Hematopoietic multipotent progenitor cell treated with erythropoietin and hydrocortisone succinate and interleukin-3 and kit ligand, for 8 days (in vitro differentiated cells): ENCODE measurements at places on chromosomes 1 and 21.
A peak's percentile ranks its signal among the peaks of the same experiment; 100 is the strongest.

GRCh38 chr1:201939148-201939547 is 7.2 kb downstream of the LMOD1 start:
- no peak for DNase-seq

DNA sequence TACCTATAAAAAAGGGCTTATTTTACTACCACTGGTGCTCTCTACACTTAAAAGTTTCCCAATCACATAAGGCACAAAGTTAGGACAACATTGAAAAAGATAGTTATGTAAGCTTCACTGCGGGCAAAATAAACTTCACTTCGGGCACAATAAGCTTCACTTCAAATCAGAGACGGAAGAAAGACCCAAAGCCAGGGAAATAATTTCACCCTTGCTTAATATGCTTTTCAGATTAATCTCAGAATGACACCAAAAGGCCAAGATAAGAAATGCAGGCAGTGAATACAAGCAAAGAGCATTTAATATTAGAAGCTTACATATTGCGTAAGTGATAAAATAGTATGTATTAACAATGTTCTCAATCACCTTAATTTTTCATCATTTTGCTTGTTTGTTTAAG is 444.2 kb downstream of the SETD4 start:
- peak; percentile 47 for DNase-seq

GRCh38 chr1:63873751-63874150 is 99.9 kb downstream of the ROR1 start:
- DNase-seq = no peak

GRCh38 chr21:34870246-34870645 is 178.9 kb downstream of the RUNX1 start:
- DNase-seq = no peak

DNA sequence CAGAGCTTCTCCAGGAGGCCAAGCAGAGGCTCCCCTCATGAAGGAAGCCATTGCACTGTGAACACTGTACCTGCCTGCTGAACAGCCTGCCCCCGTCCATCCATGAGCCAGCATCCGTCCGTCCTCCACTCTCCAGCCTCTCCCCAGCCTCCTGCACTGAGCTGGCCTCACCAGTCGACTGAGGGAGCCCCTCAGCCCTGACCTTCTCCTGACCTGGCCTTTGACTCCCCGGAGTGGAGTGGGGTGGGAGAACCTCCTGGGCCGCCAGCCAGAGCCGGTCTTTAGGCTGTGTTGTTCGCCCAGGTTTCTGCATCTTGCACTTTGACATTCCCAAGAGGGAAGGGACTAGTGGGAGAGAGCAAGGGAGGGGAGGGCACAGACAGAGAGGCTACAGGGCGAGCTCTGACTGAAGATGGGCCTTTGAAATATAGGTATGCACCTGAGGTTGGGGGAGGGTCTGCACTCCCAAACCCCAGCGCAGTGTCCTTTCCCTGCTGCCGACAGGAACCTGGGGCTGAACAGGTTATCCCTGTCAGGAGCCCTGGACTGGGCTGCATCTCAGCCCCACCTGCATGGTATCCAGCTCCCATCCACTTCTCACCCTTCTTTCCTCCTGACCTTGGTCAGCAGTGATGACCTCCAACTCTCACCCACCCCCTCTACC is 19.1 kb downstream of the CSF1 start:
- DNase-seq = no peak

DNA sequence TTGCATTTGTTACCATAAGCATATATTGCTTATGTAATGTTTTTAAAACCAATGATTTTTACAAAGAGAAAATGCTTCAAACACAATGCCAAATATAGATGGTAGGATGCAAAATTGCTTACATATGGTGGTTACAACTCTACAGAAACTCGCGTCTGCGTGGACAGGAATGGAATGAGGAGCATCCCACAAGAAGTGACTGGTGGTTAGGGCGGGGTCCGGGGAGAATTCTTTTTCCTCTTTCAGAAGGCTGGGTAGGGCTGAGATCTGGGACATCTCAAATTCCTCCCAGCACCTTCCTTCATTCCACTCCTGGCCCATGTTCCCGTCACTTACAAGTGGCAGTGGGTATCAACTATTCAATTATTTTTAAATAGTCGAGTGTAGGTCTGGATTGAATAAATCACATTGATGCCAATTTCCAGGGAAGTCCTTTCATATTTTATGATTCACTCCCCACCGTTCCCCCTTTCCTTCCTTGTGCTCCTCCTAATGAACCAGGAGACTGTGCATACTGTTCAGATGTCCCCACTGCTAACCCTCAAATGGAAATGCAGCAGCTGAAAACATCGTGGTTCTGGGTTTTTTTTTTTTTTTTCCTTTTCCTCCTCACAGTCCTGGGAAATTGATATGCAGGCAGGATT is 174.5 kb upstream of the POU3F1 start:
- no peak for DNase-seq

DNA sequence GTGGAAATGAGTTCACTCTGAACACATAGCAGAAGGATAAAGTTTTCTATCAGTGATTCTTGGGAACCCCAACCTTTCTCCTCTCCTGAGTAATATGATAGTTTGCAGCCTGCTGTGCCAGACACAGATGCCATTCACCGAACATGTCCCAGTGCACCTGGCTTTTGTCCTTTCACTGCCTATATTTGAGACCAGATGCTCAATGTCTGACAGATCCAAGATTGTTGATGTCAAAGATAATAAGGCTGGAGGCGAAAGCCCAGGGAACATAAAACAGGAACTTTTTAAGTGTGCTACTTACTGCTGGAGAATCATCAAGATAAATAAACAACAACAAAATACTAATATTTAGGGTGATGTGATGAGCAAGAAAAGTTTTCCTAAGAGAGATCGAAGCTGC is 139.3 kb downstream of the TIAM1 start:
- DNase-seq = no peak

GRCh38 chr1:158945061-158945460 is 13.7 kb downstream of the PYHIN1 start:
- no peak for DNase-seq

DNA sequence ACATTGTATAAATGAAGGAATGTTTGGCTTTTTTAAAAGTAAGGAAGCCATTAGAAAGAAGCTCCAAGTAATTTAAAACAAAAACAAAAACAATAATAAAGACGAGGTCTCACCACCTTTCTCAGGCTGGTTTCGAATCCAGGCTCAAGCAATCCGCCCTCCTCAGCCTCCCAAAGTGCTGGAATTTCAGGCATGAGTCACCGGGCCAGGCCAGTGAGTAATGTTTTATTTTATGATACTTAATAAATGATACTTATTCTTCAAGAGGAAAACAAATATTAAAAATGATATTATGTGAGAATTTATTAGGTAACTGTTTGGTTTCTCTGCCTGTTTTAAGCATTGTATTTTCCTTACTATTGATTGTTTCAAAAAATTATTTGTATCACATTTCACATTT is 201.4 kb upstream of the BRINP3 start:
- no peak for DNase-seq

- no peak for DNase-seq
These were observed 121.8 kb upstream of the ERG start for GRCh38 chr21:38619992-38620479.

DNA sequence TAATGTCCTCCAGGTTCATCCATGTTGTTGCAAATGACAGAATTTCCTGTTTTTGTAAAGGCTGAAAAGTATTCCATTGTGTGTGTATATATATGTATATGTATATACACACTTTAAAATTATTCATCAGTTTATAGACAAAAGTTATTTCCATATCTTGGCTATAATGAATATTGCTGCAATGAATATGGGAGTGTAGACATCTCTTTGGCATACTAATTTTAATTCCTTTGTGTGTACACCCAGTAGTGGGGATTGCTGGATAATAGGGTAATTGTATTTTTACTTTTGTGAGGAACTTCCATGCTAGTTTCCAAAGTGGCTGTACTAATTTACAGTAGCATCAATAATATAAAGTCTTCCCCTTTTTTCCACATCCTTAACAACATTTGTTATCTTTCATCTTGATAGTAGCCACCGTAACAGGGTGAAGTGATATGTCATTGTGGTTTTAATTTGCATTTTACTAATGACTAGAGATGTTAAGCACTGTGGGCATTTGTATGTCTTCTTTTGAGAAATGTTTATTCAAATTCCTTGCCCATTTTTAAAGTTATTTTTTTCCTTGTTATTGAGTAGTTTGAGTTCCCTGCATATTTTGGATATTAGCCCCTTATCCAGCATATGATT is 243.0 kb downstream of the PDE4B start:
- no peak for DNase-seq

- DNase-seq = no peak
These were observed 172.2 kb downstream of the PRDM16 start for GRCh38 chr1:3241236-3241550.

DNA sequence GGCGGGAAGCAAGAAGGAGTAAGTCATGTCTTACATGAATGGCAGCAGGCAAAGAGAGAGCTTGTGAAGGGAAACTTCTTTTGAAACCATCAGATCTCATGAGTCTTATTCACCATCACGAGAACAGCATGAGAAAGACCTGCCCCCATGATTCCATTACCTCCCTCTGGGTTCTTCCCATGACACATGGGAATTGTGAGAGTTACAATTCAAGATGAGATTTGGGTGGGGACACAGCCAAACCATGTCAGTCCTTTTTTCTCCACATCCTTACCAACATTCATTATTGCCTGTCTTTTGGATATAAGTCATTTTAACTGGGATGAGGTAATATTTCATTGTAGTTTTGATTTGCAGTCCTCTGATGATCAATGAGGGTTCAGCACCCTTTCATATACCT is 81.0 kb downstream of the DIRAS3 start:
- no peak for DNase-seq

DNA sequence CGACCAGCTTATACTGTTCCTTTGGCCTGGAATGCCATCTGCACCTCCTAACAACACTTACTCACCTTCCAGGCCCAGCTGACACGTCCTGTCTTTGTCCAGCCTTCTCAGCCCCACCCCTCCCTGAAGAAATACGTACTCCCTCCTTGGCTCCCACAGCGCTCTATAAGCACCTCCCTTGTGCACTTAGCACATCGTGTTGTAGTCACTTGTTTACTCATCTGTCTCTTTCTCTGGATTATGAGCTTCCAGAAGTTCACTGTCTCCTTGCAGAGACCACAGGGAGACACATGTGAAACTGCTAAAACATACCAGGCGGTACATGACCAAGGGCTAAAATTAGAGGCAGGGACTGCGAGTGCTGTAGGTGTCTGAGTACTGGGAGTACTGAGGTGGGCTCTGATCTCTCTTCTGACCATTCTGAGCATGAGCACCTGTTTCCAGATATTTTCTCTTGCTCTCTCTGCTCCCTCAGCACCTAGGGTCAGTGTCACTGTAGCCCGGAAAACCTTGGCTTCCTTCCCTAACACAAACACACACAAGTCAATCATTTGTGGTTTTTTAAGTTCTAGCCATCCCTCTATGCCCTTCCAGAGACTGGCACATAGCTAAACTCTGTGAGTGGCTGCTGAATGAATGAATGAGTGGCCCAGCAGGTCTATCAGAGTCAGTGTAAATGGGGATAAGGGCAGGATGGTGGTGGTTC is 5.1 kb downstream of the DCST1 start:
- DNase-seq = no peak

- DNase-seq = no peak
These were observed 67.9 kb downstream of the ATP5PO start for GRCh38 chr21:33847588-33848248.

DNA sequence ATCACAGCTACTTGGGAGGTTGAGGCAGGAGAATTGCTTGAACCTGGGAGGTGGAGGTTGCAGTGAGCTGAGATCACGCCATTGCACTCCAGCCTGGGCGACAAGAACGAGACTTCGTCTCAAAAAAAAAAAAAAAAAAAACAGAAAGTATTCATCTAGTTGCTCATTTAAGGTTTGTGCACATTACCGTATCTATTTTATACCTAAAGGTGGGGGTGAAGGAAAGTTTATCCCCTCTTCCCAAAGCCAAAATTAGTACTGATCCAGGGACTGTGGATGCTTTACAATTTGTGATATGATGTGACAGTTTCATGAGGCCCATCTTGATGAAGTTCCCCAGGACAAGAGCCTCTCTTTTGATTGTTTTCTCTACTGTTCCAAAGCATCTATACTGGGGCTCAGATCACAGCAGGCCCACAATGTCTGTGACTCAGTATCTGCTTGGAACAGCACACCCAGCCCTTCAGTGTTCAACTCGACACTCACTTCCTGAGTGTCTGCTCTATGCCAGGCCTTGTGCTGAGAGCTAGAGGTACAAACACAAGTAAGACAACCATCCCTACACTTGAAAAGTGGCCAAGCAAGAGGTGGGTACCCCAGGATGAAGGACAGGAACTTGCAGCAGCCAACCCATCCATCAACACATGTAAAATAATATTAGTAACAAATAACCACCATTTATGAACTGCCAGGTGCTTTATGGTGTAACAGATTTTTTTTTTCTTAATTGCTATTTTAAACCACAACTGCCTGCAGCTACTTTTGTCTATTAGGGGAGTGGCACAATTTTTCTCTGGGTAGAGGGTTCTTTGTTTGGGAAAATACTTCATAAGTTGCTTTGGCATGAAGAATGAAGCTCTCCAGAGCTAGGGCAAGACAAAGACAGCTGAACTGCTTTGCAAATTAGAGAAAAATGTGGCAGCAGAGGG is 29.0 kb upstream of the KHDRBS1 start:
- DNase-seq = no peak

GRCh38 chr21:45874716-45875415 is 106.7 kb upstream of the COL6A1 start:
- DNase-seq = no peak

- no peak for DNase-seq
These were observed 50.9 kb downstream of the SLC37A1 start for GRCh38 chr21:42564561-42564971.
